Posterior cingulate gyrus (tissue), 11 donors: ENCODE measurements at places on chromosomes 16 and 17.

- no peak for DNase-seq
These were observed 4.6 kb upstream of the ETV4 start for GRCh38 chr17:43550754-43551153.

DNA sequence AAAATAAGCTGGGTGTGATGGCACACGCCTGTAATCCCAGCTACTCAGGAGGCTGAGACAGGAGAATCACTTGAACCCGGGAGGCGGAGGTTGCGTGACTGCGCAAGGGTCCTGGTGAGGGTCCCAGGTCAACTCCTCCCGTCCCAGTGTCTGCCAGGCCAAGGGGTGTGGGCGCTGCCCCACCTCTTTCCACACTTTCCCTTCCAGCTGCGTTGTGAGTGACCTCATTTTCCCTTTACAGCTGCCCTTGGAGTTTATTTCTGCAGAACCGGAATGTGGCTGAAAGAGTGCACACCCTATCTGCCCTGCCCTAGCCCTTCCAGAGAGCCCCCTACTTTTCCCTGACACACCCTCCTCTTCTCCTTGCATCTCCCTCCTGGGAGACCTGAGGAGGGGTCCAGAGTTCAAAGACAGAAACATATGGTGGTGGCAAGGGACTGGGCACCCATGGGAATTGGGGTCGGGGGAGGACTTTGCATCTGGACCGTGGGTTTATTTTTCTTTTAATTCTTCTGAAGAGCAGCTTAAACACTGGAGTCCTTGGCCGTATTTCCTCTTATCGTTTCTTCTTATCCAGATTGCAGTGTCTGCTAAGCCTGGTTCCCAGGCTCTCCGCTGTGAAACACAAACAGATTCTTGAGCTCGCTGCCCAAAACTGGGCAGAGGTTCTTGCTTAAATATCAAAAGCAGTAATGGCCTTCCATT is 20.9 kb downstream of the MRC2 start:
- DNase-seq, result no peak

- no peak for DNase-seq
These were observed 268.7 kb upstream of the CDH5 start for GRCh38 chr16:66097751-66098150.

DNA sequence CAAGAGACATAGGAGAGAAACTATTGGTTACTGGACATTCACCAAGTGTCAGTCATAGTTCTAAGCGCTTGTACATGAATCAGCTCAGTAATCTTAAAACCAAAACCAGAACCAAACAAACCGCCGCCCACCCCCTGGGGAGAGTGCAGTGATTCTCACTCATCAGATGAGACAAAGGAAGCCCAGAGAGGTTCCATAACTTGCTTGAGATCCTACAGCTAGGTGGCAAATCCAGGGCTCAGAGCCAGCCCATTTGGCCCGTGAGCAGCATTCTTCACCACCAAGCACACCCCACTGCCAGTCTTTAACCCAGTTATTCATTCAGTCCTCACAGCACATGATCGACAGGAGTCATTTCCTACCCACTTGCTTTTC is 37.2 kb upstream of the RGS9 start:
- no peak for DNase-seq

- DNase-seq, result no peak
These were observed 1.2 kb downstream of the MAPK7 start for GRCh38 chr17:19379361-19380065.

DNA sequence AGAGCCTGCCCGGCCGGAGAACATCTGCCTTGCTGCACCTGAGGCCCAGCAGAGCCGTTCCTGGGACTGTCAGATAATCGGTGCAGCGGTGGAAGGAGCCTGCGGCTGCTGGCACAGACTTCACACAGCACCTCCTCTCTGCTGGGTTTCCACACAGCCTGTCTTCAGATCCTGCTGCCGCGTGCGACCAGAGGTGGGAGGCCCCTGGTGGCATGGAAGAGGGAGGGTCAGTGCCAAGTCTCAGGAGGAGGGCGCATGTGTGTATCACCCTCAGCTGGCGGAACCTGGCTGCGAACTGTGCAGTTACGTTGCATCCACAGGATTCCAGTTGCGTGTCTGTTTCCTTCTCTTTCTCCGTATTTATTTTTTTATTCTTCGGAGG is 3.3 kb downstream of the CDK5R1 start:
- no peak for DNase-seq

- DNase-seq, result no peak
These were observed 29.5 kb downstream of the NPLOC4 start for GRCh38 chr17:81607431-81607830.

GRCh38 chr16:89093602-89094251 is at the start of gene ACSF3:
TSS of gene ACSF3 (plus strand) at chr16:89093852. CDS start at chr16:89100682, 6,830 bp downstream.
- DNase-seq, result peak; percentile 64

DNA sequence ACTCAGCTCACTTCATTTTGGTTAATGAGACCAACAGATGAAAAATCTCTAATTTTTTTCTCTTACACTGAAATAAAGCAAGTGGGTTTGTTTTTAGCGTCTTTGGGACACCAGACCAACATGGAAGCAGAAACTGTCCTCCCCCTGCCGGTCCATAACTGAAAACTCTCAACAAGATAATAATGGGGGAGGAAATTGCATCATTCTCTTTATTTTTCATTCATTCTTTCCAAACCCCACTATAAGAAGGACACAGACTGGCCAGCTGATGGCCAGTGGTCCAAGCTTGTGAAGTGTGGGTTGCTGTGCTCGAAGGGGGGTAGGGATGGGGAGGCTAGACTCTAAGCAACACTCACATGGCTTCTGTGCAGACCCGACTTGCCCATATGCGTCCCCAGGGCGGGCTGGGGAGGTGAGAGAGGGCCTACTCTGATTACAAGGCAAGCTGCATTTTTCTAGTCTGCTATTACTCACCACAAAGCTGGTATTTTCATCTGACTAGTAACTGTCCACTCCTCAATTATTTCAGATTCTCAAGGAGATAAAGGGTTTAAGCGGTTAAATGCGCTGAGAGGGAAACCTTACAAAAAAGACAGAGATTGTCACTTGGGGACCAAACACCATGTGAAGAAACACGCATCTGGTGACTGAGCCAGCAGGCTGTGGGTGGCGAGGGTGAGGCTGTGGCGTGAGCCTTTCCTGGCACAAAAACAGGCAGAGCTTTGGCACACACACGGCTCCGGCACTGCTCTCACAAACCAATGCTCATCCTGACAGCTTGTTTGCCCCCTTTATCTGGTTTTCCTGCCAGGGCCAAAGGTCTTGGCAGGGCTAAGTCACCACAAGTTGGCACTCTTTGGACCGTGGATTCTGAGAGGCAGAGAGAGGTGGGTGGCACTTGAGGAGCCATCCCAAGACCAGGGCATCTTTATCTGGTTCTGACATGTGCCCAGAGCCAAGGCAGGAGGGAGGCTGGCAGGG is 38.2 kb downstream of the MARF1 start:
- peak; percentile 57 for DNase-seq

- DNase-seq, result no peak
These were observed 238.1 kb downstream of the ZNF423 start for GRCh38 chr16:49617710-49618330.

DNA sequence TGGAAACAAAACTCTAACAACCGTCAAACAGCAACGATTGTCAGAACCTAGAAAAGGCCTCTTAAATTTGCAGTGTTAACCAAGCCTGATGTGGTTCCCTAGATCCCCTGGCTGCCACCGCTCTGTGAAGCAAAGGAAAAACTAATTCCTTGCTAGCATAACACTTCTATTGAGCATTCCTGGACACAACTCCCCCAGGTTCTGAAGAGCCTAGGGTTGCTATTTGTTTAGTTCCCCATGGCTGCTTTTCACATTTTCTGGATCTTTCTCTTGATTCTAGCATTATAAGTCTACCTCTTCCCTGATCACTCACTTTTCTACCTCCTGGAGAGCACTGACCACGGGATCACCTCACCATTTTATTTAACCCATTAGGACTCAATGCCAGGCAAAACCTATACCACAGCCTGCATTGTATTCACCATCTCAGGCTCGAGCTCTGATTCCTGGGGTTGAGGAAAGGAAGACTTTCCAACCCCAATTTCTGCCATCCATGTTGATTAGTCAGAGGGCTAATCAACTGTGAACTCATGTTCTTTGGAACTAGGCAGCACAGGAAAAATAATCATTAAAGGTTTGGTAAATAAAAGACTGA is 692 bp upstream of the KCNJ16 start:
- DNase-seq, result no peak

- DNase-seq, result no peak
These were observed 89.1 kb downstream of the NLK start for GRCh38 chr17:28131599-28131998.

DNA sequence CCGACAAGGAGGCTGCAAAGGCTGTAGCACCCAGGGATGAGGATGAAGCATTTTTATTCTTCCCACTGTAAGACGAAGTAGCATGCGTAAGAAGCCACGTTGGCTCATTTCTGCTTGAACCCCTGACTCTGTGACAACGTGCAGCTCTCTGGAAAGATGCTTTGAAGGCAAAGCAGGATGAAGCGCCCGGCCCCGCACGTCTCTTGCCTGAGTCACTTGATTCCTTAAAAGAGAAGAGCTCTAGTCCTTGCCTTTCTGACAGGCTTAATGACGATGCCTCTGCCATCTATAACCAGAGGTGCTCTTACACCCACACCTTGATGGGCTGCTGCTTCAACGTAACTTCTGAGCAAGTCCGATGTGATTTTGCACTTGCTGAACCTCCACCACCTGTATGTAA is 76.7 kb upstream of the MED9 start:
- DNase-seq, result no peak

DNA sequence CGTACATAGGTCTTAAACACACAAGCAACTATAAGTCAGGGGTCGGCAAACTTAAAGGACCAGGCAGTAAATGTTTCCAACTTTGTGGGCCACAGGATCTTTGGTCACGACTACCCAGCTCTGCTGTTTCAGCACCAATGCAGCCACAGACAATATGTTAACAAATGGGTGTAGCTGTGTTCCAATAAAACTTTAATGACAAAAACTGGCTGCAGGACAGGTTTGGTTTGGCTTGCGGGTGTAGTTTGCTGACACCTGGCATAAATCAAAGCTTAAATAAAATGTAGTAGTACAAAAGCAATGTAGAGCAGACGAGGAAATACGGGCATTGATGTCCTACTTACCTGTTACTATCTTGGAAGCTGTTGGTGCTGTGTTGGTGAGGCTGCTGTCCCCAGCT is 84.7 kb downstream of the SLC5A11 start:
- no peak for DNase-seq

DNA sequence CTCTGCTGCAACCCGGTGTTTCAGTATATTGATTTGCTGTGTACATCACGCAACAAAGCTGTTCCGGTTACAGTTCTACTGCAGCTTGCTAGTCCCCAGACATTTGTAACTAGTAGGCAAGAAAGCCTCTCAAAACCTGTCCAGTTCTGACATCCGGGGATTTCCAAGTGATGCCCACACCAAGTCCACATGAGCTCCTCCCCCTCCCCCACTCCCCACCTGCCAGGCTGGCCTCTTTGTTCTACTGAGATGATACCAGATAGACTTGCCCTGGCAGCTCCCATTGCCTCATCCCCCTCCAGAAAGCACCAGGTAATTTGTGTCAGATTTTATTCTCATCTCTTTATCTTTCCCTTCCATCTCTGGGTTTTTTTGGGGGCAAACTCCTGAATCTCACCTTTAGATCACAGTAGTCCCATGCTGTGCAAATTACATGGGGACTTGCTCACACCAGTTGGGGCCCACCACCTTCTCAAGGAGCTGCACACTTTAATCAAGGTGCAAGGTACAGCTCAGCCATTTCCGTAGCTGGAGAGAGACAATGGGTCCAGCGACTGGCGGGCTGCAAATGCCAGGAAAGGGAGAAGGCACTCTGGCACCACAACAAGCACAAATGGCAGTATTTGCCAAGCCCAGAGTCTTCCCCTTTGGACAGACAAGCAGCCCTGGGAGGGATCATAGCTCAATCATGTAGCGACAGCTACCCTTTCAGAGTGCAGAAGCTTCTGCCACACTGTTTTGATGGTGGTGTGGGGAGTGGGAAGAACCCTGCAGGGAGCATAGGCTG is 183.1 kb downstream of the CYLD start:
- DNase-seq, result no peak

- no peak for DNase-seq
These were observed 132.6 kb upstream of the NOL11 start for GRCh38 chr17:67585077-67585602.

- no peak for DNase-seq
These were observed 5.7 kb downstream of the CDC42EP4 start for GRCh38 chr17:73305845-73306836.

- DNase-seq, result peak; percentile 46
These were observed 72.8 kb downstream of the MMD start for GRCh38 chr17:55348749-55349354.

GRCh38 chr16:9061358-9061813 is 30.1 kb upstream of the HAPSTR1 start:
- DNase-seq, result peak; percentile 27

DNA sequence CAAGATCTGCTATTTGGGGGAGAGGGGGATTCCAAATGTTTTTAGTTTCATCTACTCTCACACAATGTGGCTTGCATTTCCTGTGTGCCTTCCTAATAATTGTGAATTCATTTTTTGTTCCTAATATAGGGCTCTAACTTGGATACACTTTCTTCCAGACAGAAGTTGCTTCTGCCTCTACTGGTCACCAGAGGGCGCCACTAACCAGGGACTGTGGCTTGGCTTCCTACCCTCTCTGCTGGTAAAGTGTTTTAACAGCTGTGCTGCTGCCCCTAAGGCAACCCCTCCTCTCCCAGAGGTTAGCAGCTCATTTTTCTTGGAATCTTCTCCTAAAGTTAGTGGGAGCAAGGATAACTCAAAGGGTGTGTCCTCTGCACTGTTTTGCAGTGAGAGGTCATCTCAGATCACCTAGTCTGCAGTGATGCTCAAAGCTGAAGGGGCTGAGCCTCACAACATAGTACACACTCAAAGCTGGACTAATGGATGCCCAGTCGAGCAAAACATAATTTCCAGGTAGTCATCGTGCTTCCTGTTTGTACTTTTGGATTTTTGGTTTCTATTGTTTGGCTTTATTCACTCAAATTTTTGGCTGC is 5.0 kb upstream of the PRSS54 start:
- no peak for DNase-seq

DNA sequence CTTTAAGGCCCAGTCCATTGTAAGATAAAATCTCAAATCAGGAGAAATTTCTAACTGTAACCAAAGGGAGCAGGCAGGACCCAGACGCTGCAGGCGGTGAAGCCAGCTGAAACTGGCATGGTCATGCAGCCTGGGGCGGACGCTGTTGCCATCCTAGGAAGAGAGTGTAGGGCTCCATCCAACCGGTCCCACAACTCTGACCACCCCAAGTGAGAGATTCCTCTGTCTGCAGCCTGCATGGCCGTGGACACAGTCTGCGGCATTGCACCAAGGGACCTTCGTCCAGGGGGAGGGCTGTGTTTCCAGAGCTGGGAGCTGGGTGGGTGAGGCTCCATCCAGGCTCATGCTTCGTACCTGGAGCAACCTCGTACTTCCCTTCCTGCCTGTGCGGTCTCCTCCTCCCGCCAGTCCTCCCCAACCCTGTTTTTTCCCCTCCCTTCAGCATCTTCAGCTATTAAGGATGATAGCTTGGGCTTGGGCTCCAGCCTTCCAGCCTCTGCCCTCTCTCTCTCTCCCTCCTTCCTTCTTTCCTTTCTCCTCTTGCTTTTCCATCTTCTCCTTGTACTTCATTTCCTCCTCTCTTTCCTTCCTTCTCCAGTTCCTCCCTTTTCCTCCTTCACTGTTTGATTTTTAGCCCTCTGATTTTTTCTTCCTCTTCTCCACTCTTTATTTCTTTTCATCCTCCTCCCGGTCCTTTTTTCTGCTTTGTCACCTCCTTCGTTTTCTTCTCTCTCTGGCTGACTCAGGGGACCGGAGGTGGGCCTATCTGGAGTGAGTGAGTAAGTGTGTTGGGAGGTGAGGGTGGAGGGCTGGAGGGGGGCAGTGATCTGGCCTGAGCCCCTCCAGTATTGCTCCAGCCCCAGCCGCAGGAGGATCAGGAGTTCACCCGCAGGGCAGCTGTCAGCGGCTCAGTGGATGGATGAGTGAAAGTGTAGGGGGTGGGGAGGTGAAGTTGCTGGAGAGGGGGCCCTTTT is 17.0 kb upstream of the LHX1 start:
- no peak for DNase-seq
